ENCODE measurements at places on chromosomes 5 and 9.

DNA sequence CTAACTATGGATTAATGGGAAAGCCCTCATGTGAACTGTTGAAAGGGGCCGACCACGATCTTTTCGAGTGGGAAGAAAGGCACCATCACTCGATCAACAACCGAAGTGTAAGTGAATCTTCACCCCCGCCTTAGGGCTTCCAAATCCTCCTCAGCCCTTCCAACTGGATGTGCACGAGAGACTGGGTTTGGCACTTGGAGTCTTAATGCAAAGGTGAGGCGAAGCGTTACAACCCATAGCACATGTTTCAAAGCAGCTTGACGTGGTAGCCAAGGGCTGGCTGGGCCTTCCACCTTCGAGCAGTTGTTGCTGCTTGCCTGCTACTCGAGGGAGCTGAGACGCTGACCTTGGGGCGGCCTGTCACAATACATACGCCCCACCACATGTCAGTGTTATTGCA is 5.7 kb upstream of the LCN9 start:
- DNase-seq = no peak

DNA sequence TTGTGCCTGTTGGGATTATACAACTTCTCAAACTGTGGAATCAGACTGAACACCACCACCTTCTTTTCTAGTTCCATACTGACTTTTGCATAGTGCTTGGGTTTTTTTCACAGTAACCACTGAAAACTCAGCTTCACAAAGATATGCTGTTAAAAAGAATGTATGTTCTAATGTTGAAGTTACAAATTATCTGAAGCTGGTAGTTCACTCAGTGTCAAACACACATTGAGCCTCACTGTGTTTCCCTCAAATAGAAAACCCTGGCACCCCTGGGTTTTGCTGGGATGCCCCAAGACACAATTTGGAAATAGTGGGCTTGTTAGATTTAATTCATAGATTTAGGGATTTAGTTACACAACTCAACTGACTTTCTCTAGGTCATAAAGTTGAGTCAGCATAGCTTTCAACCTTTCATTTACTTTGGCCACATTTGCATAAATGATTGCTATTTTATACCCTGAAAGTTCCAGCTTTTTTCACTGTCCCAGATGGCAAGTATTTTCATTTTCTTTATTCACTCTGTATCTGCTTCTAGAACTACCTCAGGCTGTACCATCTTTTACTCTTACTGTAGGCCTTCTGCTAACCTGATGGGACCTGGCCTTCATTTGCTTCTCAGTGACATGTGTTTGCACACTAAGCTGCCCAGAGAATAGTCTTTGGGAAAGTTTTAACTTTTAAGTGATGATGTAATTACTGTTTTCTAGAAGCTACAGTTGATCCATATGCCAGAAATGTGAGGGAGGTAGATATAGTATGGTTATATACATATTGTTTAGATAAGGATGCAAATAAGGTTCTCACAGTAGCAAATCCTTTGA is 115.1 kb downstream of the CDC42SE2 start:
- peak; percentile 39 for DNase-seq

DNA sequence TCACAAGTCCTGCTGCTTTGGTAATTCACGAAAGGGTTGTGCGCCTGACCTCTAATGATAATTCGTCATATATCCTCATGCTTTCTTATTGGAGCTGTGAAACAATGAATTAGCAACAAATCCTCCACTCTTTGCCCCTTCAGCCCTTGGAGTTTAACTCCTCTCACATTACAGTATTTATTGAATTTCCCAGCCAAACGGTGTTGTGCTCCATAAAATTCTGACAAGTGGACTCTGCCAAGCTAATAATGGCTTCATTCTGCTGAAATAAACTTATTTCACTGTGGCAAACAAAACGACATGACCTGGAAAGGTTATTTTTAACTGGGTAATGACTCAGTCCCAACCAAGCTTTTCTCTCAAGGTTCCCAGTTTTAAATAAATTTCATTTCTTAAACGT is 984.4 kb upstream of the DMAC1 start:
- DNase-seq = no peak

DNA sequence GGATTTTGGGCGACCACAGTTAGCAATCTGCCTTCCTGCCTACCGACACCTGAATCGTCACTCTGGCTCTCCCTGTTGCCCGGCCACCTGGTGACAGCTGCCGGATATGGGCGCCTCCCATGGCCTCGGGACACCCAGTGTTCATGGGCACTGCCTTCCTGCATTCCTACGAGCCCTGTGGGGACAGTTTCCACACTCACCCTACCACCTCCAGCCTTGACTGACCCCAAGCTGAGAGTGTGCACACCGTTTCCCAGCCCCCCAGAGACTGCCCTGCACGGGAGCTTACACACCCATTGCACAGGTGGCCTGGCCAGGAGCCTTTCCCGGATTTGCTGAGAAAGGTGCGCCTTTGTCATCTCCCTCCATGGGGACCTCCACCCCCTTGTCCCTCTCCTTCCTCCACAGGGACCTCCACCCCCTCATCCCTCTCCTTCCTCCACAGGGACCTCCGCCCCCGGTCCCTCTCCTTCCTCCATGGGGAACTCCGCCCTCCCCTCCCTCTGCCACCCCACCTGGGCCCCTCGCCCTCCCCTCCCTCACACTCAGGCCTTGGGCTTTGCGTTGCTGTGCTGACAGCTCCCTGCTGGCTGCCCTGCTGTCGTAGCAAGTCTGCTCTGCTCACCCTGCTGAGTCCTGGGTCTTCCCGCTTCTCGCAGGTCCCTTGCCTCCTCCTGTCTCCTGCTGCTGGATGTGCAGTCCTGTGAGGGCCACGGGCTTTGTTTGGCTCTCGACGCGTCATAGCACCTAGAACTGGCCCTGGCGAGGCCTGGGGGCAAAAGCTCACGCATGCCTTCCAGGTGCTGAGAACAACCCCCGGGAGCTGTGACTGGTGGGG is 48.4 kb downstream of the MRPL36 start:
- DNase-seq = no peak

Data from CD4-positive, alpha-beta T cell treated with Interleukin-4 for 4 hours (primary cell).